Lower leg skin (tissue), 4 donors: ENCODE measurements at places on chromosomes 16 and 17.

GRCh38 chr17:15270628-15271381 lies 5.7 kb upstream of the PMP22 start:
- DNase-seq, result no peak

- DNase-seq, result no peak
These were observed 4.0 kb downstream of the HIC1 start for GRCh38 chr17:2058586-2059546.

- no peak for DNase-seq
These were observed 47.4 kb upstream of the SLC38A10 start for GRCh38 chr17:81342269-81343070.

- DNase-seq, result no peak
These were observed 92.4 kb upstream of the HSBP1 start for GRCh38 chr16:83715217-83715920.

- DNase-seq, result no peak
These were observed 2.2 kb downstream of the OR4D1 start for GRCh38 chr17:58150394-58150793.

DNA sequence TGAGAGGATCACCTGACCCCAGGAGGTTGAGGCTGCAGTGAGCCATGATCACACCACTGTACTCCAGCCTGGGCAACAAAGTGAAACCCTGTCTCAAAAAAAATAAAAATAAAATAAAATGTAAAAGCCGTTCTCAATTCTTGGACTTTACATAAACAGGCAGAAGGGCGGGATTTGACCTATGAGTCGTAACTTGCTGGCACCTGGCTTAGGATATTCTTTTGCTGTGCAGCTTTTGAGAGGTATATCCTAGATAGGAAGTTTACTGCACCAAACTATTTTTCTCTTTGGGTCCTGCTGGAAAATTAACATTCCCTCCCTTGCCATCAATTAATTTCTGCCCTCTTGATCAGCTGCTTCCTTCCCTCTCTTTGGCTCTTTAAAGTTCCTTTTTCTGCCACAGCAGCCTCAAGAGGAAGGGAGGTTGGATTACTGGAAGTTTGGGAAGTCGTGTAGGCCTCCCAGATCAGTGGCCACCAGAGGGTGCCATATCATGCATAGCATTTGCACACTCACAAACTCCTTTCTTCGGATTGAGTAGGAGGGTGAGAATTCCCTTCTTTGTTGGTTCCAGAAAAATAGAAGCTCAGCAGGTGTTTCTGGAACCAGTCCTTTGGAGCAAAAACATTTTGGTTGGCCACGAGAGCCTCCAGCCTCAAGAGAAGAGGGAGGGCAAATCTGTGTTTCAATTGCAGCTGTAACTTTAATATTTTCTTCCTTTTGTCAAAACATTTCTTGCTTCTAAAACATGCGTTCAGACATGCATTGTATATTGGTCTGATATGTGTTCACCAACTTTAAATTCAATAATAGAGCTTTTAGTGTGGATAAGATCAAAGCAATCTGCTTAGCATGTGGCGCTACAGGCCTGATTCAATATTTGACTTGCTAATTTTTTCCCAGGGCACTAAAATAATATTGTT lies 147.3 kb downstream of the CCDC182 start:
- DNase-seq, result peak; percentile 45

GRCh38 chr16:66154801-66155200 lies 211.7 kb upstream of the CDH5 start:
- no peak for DNase-seq

DNA sequence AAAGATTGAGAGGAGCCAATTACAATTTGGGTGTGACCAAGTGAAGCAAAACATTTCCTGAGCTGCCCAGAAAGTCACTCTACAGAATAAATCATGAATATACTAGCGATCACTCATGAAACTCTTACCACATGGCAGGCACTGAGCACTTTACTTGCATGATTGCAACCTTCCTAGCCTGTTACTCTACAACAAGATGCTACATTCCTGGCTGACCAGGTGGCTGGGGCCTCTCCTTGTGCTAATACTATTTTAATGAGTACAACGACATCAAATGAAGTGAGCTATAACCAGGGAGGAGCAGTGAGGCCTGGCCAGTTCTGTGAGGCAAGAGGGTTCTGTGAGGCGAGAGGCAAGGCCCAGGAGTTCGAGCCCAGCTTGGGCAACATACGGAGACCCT lies 75.2 kb downstream of the CPPED1 start:
- no peak for DNase-seq

DNA sequence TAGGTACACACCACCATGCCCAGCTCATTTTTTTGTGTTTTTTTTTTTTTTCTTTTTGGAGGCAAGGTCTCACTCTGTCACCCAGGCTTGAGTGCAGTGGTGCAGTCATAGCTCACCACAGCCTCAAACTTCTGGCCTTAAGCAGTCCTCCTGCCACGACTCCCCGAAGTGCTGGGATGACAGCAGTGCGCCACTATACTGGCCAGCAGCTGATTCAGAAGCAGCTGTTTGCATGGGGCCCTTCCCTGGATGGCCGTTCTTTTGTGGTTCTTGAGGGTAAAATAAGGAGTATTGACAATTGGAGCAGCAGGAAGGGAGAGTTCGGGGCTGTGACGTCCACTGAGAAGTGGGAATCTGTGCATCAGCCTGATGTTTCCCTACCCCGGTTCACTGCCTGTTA lies 41.6 kb downstream of the KIAA0513 start:
- DNase-seq, result no peak

DNA sequence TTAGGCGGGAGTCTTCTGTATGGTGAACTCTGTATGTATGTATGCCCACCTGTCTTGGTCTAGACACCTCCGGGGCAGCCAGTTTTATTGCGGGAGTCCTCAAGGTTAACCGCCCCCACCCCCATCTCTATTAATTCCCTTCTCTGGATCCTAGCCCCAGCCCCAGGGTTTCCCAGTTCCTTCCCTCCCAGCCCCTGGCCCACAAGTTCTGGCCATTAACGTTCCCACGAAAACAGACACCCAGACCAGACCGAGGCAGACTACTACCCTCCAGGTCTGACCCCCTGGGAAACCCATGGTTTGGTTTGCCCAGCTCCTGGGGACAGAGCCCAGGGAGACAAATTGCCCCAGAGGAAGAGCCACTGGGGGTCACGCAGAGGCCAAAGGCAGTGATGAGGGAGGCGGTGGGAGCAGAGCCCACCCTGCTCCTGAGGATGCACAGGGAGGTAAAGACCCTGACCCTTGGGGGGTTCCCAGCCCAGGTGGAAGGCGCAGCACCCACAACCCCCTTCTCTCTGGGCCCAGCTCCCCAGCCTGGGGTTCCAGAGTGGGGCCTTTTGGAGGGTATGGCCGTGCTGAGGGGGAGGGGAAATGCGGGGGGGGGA lies 8.5 kb downstream of the TBKBP1 start:
- DNase-seq, result no peak

GRCh38 chr17:2872282-2872681 lies 76.0 kb downstream of the RAP1GAP2 start:
- no peak for DNase-seq

DNA sequence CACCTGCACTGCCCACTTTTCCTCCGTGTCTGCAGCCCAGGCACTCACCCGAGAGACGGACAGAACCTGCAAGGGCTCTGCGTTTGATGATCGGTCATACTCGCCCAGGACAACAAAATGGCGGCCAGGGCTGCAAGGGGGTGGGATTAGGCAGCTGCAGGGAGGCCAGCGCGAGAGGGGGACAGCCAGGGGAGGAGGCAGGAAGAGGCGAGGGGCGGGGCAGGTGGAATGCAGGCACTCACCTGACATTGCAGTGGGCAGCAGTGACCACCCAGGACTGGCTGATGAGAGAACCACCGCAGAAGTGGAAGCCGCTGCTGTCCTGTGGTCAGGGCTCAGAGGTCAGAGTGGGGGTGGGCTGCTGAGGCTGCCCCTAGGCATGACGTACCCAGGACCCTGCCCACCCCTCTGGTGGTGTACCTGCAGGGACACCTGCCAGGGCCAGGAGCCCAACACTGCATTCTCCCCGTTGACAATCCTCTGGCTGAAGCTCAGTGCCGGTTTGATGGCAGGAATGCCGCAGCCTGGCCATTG lies 917 bp downstream of the CTRL start:
- no peak for DNase-seq
